HepG2 (cell line): ENCODE measurements at places on chromosomes 3 and 15.

- DNase-seq: no peak
Measured at GRCh38 chr3:111594205-111594604, 941 bp downstream of the ZBED2 start.

DNA sequence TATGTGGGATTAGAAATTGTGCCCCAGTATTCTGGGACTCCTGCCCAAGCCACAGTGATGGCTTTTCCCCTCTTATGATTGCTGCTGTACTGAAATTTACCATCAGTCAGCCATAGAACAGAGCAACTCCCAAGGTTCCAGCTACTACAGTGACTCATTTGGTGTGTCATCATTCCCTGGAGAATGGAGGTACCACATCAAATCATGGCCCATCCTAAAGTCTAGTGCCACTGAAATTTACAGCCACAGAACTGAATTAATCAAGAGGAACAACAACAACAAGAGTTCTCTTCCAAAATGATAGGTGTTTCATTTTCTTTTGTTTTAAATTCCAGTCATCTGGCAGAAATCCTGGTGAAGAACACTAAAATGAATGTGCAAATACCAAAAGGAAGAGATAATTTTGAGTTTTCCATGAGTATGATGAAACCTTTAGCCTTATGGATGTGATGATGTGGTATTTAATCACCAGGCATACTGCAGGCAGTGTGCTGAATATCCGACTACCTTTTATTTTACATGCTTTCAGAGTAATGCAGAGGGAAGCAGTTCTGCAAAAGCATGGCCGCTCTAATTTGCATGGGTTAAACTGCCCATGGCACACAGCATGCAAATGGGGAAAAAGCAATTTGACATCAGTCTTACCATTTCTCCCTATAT, 75.6 kb upstream of the SLC2A2 start:
- no peak for DNase-seq

DNA sequence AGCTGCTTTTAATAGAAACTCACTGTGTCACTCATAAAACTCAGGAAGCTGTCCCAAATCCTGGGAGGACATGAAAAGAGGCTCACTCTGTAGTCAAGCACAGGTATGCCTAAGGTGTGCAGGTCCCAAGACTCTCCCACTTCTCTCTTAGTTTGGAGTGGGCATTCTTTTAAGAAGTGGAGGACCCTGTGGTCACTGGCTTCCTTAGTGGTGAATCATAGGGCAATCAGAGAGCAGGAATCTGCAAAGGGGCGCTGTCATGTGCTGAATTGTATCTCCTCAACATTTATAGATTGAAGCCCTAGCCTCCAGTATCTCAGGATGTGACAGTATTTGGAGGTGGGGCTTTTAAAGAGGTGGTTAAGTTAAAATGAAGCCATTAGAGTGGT, 47.2 kb upstream of the ZBTB38 start:
- no peak for DNase-seq

GRCh38 chr15:77557144-77557543, 75.6 kb downstream of the LINGO1 start:
- no peak for DNase-seq

DNA sequence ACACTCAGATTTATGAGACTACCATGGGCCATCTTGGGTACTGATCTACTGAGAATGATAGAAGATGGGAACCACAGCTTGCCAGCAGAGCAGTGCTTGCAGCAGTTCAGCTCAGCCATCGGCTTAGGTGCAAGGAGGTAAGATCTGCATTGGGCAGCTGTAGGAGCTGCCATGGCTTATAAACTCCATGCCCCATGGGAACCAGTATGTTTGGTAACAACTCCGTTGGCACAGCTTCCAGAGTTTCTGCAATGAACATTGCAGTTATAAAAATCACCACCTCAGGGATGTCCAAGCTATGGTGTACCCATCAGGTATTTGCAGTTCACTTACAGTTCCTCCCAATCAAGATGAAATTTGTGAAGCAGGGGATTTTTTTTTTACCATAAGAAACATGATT, 299.1 kb upstream of the ROPN1 start:
- DNase-seq: no peak

- no peak for DNase-seq
Measured at GRCh38 chr15:100832149-100832942, 47.3 kb upstream of the ALDH1A3 start.

- no peak for DNase-seq
Measured at GRCh38 chr15:57224664-57225063, 151.6 kb upstream of the CGNL1 start.

DNA sequence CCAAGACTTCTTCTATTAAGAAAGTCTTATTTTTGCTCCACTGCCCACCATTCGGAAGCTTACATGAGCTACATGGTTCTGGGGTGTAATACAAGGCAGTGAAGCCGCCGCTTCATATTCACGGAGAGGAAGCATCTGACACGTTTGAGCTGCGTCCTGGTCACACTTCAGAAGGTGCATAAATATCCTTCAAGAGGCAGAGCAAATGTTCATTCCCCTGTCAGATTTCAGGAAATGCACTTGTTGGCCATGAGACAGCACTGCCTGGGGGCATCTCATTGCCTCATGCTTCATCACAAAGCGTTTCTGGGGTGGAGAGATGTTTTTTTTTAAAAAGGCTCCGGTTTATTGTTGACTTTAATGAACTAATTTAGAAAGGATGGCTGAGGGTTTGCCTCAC, 119.9 kb downstream of the CADPS start:
- no peak for DNase-seq

GRCh38 chr15:66655997-66656396, 46.0 kb upstream of the SMAD6 start:
- no peak for DNase-seq

DNA sequence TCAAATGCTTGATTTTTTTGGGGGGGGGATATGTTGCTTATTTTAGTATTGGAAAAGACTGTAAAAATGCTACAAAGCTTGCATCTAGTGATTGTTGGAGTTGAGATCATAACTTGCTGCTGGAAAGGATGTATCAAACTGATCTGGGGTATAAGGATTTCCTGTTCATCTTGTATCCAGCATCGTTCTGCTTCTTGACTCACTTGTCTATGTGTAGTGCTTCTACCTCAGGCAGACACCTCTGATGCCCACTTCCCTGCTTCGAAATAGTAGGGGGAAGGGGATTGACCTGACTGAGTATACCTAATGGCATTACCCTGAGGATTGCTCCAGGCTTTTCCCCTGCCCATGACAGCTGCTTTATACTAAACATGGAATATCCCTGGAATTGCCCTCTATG, 42.7 kb downstream of the STT3B start:
- no peak for DNase-seq

- DNase-seq: no peak
Measured at GRCh38 chr3:53883008-53883407, 1.1 kb upstream of the ACTR8 start.

- no peak for DNase-seq
Measured at GRCh38 chr3:43023066-43023465, 44.0 kb downstream of the GASK1A start.

GRCh38 chr3:169146179-169146665, 517.3 kb downstream of the MECOM start:
- DNase-seq: no peak

DNA sequence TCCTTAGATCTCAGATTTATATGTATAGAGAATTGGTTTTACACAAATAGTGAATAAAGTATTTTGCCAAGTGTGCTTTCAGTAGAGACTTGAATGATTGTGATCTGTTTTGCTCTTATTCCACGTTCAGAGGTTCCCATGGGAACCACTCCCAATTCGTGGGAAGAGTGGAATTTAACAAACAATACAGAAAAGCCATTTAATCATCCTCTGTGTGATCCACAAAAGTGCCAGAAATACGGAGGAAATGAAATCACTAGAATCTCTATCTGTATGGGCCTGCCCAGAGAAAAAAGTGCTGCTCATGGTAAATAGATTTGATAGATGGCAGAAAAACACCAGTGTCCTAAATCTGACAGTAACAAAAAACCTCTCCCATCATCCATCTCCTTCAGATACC, 56.0 kb downstream of the CNTN4 start:
- DNase-seq: no peak

DNA sequence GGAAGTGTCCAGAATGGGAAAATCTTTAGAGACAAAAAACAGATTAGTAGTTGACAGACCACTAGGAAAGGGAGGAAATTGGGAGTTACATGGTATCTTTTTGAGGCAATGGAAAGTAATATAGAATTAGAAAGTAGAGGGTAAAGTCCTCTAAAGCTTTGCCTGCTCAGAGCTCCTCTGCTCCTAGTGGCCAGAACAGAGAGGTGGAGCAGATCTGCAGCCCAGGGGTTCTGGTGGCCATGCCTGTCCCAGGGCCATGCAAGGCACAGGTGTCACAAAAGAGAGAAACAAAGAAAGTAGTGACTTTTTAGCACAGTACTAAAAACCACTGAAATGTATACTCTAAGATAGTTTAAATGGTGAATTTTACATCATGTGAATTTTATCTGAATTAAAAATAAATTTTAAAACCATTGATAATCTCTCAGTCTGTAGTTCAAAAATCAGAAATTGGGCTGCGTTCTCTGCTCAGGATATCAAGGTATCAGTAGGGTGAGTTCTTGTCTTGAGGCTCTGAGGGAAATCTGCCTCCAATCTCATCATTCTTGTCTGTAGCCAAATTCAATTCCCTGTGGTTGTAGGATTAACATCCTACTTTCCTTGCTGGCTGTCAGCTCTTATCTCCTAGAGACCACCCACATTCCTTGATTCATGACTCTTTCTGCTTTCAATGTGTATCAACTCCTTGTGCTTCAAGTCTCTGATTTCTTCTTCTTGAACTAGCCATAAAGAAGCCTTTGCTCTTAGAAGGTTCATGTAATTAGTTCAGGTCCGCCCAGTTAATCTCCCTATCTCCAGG, 23.6 kb downstream of the PYGO1 start:
- no peak for DNase-seq

DNA sequence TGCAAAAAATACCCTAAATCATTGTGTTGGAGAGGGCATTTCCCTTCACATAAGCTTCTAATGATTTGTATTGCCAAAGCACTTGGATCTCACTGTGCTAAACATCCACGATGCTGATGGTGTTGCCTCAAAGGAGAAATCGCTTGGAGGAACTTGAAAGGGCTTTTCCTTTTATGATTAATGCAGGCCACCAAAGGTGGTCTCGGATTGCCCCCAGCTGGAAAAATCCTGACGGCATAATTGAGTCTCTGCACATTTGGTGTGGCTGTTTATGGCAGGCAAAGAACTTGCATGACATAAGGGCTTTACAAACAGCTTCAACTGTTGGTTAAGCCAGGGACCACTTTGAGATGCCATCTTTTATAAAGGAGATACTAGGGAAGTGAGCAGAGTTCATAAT, 664.0 kb upstream of the ADAMTS9 start:
- no peak for DNase-seq

GRCh38 chr3:99910752-99911290, 93.2 kb downstream of the CMSS1 start:
- no peak for DNase-seq

- DNase-seq: peak; percentile 51
Measured at GRCh38 chr15:89119489-89120478, 31.5 kb downstream of the ABHD2 start.

- DNase-seq: no peak
Measured at GRCh38 chr15:67520321-67521028, 456 bp upstream of the C15orf61 start.

DNA sequence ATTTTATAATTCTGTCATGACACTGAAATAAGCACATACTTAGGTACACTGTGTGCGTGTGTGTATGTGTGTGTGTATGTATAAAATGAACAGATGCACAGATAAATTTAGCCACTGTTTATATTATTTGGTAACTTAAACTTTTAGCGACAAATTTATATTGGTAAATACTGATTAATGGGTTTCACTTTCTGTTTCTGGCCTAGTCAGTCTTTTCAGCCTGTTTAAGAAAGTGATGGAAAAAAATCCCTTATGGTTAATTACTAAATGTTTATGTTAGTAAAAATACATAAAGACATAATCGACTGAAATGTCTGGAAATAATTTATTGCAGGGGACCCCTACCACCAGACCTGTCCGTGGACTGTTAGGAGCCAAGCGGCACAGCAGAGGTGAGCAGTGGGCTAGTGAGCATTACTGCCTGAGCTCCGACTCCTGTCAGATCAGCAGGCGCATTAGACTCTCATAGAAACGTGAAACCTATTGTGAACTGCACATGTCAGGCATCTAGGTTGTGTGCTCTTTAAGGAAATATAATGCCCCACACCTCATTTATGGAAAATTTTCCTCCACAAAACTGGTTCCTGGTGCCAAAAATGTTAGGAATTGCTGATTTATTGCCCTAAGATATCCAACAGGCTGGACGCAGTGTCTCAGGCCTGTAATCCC, 717.4 kb downstream of the SI start:
- DNase-seq: no peak

DNA sequence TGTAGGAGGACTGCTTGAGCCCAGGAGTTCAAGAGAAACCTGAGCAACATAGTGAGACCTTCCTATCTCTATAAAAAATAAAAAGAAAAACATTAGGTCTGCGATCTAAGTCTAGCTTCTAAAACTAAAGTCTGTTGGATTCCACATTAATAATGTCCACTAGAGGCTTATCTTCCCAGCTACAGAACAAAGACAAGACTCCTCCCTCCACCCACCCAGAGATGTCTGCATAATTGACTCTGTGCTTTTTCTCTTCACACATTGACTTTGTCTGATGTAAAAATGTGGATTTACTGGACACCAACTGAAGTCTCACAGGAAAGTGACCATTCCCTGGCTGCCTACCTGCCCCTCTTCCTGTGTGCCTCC, 91.8 kb downstream of the ATP10A start:
- no peak for DNase-seq

- DNase-seq: no peak
Measured at GRCh38 chr3:102181175-102181920, 253.5 kb upstream of the ZPLD1 start.

GRCh38 chr3:37787153-37787867, 74.4 kb upstream of the CTDSPL start:
- no peak for DNase-seq

GRCh38 chr3:180351601-180352000, 250.4 kb upstream of the TTC14 start:
- no peak for DNase-seq

- no peak for DNase-seq
Measured at GRCh38 chr3:178456621-178457285, 79.5 kb upstream of the KCNMB2 start.

DNA sequence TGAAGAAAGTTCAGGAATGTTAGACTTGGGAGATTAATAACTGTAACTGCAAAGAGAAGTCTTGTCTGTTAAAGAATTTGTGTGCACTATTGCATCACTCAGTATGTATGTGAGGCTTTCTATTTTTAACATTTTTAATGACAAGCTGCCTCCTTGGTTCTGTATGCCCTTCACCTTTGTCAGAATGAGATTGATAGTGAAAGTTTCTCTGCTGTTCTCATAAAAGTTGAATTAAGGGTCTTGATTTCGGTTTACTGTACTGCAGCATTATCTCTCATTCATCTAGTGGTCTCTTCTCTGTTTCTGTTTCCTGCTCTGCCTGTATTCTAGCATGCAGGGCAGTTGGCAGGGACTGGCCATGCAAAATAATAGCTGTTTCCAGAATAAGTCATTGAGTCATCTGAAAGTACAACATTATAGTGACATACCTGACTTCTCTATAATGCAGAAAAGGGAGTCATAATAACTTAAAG, 454.9 kb downstream of the IL5RA start:
- no peak for DNase-seq
